ENCODE measurements at places on chromosomes 7 and 10.

DNA sequence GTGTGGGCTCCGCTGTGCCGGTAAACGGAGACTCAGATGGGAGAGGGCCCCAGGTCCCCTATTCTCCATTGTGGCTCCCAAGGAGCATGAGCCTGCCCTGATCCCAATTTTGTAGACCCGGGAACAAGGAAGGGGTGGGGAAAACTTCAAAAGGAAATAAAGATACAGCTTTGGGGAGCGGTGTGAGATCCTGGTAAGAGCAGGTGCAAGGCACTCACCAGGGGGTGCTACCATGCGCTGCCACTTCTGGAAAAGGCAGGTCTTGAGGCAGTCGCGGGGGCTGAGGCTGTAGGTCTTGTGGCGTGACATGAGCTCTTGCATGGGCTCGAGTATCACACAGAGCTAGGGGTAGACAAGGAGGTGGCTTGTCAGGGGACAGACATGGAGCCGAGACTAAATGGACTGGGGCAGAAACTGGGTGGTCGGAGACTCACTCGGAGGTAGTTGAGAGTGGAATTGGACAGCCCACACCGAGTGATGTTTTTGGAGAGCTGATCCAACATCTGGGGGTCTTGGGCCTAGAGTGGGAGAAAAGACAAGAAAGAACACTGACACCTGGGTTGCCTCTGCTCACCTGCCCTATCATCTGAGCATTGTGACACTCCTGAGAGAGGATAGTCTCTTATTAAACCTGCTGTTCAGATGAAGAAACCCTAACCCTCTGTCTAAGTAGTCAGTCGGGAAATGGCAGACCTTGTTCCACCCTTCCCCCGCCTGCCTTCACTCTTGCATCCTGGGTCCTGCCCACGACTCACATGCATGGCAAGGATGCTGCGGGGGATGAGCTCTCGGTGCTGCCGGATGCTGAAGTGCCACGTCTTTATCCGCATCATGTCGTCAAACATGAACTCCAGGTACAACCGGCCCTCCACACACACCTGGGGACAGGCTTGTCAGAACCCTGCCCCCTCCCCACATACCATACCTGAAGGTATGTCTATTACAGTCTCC is 10.7 kb downstream of the LDB1 start:
- DNase-seq = no peak
- H3K27ac ChIP-seq = no peak overlapping the region
- peaks cover 10% of the 10 kb centered on the region for H3K4me1 ChIP-seq

DNA sequence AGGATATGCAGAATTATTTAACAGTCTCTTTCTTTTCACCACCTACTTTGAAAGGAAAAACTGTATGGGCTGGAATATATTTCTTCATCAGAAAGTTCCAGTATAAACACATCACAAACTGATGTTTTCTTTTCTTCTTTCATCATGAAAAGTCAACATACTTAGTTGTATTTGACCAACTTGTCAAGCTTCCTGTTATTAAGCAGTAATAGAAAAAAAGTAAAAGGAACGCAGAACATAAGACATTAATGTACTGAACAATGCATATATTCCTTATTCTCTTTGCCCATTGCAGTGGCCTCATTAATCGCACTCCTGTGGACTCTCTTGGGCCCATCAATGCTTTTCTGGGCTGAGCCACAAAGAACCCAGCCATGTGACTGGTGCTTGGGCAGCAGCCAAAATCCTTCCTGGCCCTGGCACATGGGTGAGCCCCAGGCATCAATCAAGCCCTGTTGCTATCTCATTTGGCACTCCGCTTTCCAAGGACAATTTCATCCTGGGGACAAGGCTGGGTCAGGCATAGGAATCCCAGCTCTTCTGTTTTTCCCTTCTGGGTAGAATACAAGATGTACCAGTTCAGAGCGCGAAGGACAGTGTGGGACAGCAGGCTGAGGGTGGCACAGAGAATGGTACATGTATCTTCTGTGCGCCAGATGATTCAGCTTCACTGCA is 42.3 kb downstream of the RHOBTB1 start:
- no peak for DNase-seq
- no peak overlapping the region for H3K4me3 ChIP-seq
- H3K27me3 ChIP-seq = no peaks in the 10 kb centered on the region
- H3K27ac ChIP-seq = no peak overlapping the region
- H3K36me3 ChIP-seq = no peaks in the 10 kb centered on the region

- H3K27me3 ChIP-seq = no peaks in the 10 kb centered on the region
- H3K4me1 ChIP-seq = peaks cover 12% of the 10 kb centered on the region
- no peaks in the 10 kb centered on the region for H3K36me3 ChIP-seq
- no peak overlapping the region for H3K4me3 ChIP-seq
Observed at GRCh38 chr10:99870123-99870730, 87.8 kb downstream of the ABCC2 start.

DNA sequence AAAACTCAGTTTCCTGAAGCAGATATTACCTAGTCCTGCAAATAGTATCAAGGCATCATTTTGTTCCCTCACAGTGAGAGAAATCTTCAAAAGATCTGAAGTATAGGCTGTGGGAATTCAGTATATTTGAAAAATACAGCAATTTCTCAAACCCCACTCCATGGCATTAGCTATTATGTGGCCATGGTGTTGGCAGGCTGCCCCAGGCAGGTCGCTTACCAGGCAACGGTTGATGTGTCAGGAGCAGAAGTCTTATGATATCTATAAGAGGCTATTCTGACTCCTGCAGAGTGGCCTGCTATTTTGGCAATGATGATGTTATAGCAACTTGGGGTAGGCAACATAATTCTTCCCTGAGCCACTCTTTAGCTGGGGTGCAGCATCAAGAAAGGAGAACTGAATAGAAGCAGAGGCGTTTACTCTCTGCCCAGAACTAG is 187.9 kb downstream of the PLXDC2 start:
- H3K4me1 ChIP-seq = peaks cover 11% of the 10 kb centered on the region
- H3K27ac ChIP-seq = peak overlapping the region; percentile 32
- H3K36me3 ChIP-seq = no peaks in the 10 kb centered on the region
- H3K4me3 ChIP-seq = no peak overlapping the region
- peak; percentile 76 for DNase-seq
- H3K27me3 ChIP-seq = no peaks in the 10 kb centered on the region

- H3K4me3 ChIP-seq = no peak overlapping the region
- no peak for DNase-seq
- peak overlapping the region; percentile 79 for H3K27ac ChIP-seq
- peaks cover 37% of the 10 kb centered on the region for H3K4me1 ChIP-seq
- H3K27me3 ChIP-seq = no peaks in the 10 kb centered on the region
Observed at GRCh38 chr10:91598211-91598977, 34.5 kb downstream of the PPP1R3C start.

- no peaks in the 10 kb centered on the region for H3K36me3 ChIP-seq
- no peaks in the 10 kb centered on the region for H3K4me1 ChIP-seq
- no peak overlapping the region for H3K4me3 ChIP-seq
- no peak overlapping the region for H3K27ac ChIP-seq
Observed at GRCh38 chr7:77935652-77936348, 137.2 kb downstream of the PHTF2 start.

GRCh38 chr7:101941481-101942383 is 124.3 kb downstream of the CUX1 start:
- H3K4me3 ChIP-seq = no peak overlapping the region
- peak; percentile 70 for DNase-seq

- DNase-seq = no peak
- no peaks in the 10 kb centered on the region for H3K4me1 ChIP-seq
- no peak overlapping the region for H3K27ac ChIP-seq
- no peaks in the 10 kb centered on the region for H3K36me3 ChIP-seq
- H3K27me3 ChIP-seq = no peaks in the 10 kb centered on the region
- H3K4me3 ChIP-seq = no peak overlapping the region
Observed at GRCh38 chr7:82419200-82419599, 24.4 kb downstream of the CACNA2D1 start.

DNA sequence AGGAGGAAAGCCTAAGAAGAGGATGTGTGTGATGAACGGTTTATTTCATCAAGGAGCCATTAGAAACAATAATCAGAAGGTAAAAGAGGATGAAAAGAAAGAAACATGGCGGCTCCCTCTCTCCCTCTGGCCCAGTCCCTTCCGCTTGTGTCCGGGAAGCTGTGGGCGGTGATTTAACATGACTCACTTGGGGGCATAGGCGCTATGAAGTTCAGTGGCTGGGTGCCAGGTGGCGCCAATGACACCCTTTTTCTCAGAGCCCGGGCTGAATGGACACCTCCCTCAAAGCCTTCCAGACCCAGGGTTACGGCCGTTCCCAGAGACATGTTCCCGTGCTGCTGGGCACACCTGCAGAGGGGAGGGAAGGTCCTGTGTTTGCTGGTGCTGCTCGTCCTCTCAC is 244.0 kb downstream of the SKAP2 start:
- no peaks in the 10 kb centered on the region for H3K36me3 ChIP-seq
- H3K4me3 ChIP-seq = no peak overlapping the region
- peaks cover 9% of the 10 kb centered on the region for H3K4me1 ChIP-seq
- H3K27ac ChIP-seq = no peak overlapping the region
- DNase-seq = no peak
- no peaks in the 10 kb centered on the region for H3K27me3 ChIP-seq

DNA sequence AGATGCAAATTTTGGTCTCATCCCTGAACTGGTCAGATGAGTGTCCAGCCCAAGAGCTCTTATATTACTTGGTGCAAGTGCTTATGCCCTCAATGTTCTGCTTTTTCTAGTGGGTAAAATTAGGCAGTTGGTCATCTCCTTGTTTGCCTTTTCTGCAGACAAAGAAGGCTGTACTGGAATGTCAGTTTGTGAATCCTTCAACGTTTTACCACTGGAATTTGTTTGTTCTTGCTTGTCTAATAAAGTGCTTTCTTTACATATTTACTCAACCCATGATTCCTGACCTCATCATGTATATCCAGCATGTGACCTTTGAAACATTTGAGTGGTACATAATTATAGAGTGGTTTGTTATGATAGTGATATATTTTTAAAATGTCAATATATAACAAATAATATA is 232.2 kb upstream of the TEX47 start:
- DNase-seq = no peak
- no peaks in the 10 kb centered on the region for H3K36me3 ChIP-seq
- no peak overlapping the region for H3K4me3 ChIP-seq
- H3K27me3 ChIP-seq = no peaks in the 10 kb centered on the region

DNA sequence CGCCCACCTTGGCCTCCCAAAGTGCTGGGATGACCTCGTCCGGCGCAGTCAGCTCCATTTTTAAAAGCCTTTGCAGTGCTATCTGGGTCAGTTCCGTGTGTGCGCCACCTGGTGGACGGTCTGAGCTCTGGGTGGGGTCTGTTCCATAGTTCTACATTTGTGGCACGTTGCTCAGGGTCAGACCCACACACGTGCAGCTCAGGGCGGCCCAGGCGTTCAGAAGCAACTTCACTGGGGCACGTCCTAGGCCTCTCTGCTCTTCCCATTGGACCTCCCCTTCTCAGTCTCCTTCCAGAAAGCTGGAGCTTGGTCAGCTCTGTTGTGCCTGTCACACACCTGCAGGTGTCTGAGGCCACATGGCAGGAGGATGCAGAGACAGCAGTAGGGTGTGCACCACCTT is 137.9 kb downstream of the DNAJB6 start:
- no peak overlapping the region for H3K4me3 ChIP-seq
- H3K4me1 ChIP-seq = no peaks in the 10 kb centered on the region
- no peak overlapping the region for H3K27ac ChIP-seq
- DNase-seq = no peak
- H3K36me3 ChIP-seq = no peaks in the 10 kb centered on the region

DNA sequence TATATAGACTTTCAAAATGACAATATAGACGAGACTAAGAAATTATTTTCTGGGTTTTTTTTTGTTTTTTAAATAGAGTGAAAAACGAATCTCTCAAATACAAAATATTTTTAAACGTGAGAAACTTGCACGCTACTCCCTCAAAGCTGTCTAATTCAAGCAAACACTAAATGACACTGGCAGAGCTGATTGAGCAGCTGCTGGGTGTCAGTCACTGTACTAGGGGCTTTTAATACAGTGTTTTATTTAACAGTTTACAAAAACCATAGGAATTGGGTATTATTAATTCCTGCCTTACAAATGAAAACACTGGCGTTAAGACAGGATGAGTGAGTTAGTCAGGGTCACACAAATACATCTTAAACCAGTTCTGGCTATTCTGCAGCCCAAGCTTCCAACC is 1209.6 kb upstream of the C7orf33 start:
- H3K4me1 ChIP-seq = no peaks in the 10 kb centered on the region
- H3K36me3 ChIP-seq = no peaks in the 10 kb centered on the region

DNA sequence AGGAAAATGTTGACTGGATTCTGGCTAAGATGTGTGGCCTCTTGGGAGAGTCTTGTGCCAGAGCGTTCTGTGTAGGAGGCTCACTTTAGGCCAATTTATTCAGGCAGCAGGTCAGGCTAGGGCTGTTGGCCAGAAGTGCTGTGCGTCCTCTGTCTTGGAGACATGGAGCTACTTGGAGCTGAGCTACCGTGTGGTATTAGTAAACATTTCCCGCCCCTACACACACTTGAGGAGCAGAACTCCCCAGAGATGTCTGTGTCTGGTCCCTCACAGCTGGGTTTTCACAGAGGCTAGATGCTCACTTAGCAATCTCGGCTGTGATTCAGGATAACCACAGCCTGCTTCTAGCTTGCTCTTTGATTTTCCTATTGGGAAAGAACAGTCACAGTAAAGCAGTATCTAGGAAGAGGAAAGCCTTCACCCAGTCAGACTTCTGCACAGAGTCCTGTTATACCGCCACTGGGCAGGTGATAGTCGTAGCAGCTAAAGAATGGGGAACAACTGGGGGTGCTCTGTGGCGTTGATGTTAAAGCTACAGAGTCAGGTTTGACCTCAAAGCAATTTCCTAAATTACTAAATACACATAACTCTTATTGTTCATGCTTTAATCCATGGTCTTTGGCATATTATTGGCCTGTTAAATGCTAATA is 86.7 kb downstream of the MDFIC start:
- H3K27me3 ChIP-seq = no peaks in the 10 kb centered on the region
- H3K27ac ChIP-seq = no peak overlapping the region
- H3K4me1 ChIP-seq = no peaks in the 10 kb centered on the region

DNA sequence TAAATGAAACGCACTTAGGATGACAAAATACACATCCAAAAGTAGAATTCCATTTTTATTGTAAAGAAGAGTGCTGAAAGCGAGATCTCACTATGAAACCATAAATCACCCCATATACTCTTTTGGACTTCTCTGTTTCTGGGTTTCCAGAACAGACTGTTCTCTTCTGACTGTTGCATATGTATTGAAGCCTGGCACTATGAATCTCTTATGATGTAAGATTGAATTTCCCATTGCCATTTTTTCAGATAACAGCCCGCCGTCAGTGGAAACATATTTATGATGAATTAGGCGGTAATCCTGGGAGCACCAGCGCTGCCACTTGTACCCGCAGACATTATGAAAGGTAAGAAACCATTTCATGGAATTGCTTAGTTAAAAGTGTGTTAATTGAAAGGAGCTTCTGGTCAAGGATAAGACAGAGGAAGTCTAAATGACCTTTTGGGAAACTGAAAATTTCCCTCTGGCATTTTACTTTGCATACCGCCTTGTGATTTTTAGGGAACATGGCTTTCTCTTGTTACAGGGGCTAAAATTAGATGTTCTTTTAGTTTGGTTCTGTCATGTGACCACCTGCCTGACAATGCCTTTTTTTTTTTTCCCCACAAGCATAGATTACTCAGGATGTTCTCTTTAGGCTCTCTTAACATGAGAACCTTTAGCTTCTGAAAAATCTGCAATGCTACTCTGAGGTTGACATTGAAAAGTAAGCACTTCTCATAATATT is 168.1 kb downstream of the ARID5B start:
- no peak overlapping the region for H3K4me3 ChIP-seq
- H3K27me3 ChIP-seq = no peaks in the 10 kb centered on the region
- no peak for DNase-seq
- peak overlapping the region; percentile 21 for H3K27ac ChIP-seq

- no peak overlapping the region for H3K4me3 ChIP-seq
- H3K27me3 ChIP-seq = no peaks in the 10 kb centered on the region
- no peaks in the 10 kb centered on the region for H3K36me3 ChIP-seq
- no peak overlapping the region for H3K27ac ChIP-seq
- no peaks in the 10 kb centered on the region for H3K4me1 ChIP-seq
Observed at GRCh38 chr7:50159154-50159553, 66.1 kb upstream of the ZPBP start.
